Activated CD8-positive, alpha-beta memory T cell treated with anti-CD3 and anti-CD28 coated beads for 1 hour (primary cell): ENCODE measurements at places on chromosomes 2 and 18.

DNA sequence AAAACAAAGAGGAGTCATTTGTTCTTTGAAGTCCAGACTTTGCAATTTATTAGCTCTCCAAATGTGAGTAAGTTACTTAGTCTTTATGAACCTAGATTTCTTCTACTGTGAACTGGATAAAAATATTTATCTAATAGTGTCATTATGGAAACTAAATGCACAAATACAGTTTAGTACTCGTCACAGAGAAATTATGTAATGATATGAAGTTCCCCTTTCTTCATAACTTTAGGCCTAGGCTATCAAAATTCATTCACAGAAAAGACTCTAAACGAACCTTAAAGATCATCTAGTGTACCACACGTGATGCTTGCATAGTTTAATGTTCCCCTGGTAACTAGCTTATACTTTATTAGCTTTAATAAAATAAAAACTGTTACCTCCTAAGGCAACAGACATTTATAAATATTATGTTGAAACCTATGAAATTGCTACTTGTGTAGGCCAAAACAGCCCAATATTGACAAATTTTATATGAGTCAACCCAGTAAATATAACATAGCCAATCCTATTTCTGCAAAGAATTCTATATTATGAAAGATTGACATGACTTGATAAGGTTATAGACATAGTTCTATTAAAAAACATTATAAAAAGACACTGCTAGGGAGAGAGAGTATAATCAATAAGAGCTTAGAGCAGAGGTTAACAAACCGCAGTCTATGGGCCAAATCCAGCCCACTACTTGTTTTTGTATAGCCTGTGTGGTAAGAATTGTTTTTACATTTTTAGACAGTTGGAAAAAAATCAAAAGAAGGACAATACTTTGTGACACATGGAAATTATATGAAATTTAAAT is 44.9 kb upstream of the ITPRID2 start:
- no peak for DNase-seq

GRCh38 chr2:72361042-72361441 is 213.4 kb upstream of the CYP26B1 start:
- DNase-seq = no peak

GRCh38 chr2:85802354-85803103 is 48.7 kb downstream of the ATOH8 start:
- no peak for DNase-seq

- no peak for DNase-seq
These were observed 273.1 kb downstream of the TSN start for GRCh38 chr2:122028371-122029100.

DNA sequence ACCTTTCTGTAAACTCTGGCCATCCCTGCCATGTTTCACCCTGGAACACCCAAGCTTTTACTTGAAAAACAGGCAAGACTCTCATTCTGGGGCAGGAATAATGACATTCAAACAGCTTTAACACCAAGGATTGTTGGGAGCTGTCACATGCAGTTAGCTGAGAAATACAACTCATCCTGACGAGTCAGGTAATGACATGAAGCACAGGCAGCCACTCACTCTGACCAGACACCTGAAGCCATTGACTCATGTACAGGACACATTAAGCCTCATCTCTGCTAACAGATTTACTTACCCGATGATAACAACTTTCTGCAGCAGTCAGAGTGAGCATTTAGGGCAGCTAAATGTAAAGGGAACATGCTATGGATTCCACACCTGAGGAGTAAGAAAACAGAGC is 163.1 kb upstream of the PGAP1 start:
- no peak for DNase-seq

DNA sequence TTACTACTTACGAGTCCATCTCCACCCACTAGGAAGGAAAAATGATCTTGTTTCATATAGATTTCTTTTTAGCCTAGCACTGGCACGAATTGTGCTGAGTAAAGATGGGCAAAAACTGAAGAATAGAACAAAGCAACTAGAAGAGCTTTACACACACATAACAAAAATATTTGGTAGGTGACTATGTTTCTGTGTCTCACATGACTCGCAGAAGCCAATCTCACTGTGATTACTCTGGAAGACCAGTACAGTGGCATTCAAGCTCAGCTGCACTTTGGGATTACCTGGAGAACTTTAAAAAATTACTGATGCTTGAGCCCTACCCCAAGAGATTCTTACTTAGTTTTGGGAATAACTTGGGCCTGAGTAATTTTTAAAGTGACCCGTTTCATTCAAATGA is 378.7 kb downstream of the METTL4 start:
- DNase-seq = no peak
